ENCODE measurements at places on chromosomes 12 and 14.
A peak's percentile ranks its signal among the peaks of the same experiment; 100 is the strongest.

DNA sequence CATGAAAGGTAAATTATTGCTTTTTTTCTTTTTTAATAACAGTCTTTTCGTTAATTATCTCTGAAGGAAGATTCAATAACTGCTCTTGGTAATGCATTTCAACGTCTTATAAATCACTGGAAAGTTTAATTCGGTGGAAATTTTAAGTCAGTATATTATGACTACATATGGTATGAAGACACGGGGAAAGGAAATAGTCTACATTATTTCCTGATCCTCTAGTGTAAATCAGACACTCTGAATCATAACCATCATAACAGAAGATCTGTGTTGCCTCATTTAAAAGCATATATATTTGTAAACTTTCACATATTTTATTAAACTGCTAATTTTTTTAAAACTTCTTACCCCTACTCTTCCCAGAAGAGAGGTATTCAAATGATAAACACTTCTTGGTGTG lies 53.7 kb downstream of the EFCAB11 start:
- DNase-seq: no peak

- DNase-seq: no peak
These were observed 28.2 kb downstream of the TTC7B start for GRCh38 chr14:90788031-90788430.

GRCh38 chr12:77943466-77943865 lies 112.8 kb downstream of the NAV3 start:
- DNase-seq: no peak

GRCh38 chr14:96616161-96616721 lies 114.1 kb downstream of the PAPOLA start:
- DNase-seq: no peak

GRCh38 chr12:64296301-64296700 lies 74.2 kb upstream of the KICS2 start:
- DNase-seq: no peak

DNA sequence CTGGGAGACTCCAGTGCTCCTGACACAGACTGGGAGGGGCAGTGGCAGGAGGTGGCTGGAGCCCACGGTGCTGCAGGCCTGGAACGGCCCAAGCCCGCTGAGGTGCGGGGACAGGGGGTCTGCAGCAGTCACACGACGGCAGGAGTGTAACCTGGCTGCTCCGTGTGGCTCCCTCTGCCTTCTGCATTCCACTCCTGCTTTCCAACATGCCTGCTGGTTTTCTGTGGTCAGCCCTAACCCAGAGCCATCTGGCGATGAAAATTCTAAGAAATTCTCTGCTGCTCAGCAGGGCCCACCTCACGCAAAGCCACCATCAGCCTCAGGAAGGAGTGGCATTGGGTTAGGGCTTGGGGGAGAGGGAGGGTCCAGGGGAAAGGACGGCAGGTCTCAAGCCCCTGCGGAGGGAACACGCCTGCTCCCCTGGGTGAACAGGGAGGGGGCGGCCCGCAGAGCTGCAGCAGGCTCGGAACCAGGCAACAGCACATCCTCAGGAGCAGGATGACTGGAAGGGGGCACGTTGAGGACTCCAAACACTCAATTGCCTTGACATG lies 5.0 kb upstream of the FBRSL1 start:
- DNase-seq: no peak

- DNase-seq: peak; percentile 47
These were observed at the start of gene DEGS2 for GRCh38 chr14:100159094-100159864. TSS of gene DEGS2 (minus strand) at chr14:100159645. CDS start at chr14:100159587, 58 bp downstream.

DNA sequence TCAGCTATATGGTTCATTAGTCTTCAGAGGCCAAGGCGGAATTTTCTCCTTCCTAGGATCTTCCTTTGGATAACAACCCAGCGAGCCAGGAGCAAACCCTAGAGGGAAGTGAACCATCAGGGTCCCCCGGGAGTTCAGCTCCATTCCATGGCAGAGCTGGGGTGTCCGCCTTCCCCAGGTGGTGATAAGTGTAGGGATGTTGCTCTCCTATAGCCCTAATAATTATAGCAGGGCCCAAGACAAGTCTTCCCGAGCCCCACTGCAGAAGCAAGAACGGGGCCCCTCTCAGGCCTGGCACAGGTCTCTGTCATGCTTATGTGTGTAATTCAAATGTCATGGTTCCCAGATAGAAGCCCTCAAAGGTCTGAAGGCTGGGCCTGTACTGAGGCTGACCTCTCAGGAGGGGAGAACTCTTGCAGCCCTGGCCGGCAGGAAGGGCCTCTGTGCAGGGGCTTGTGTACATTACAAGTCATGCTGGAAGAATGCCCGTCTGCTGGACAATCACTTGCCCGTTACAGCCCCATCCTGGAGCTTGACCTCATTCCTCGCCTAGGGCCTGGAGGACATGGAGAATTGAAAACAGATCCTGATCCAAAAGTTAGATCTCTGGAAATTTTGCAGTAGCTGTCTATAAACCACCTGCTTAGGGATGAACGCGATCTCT lies 17.3 kb downstream of the LRTM2 start:
- DNase-seq: no peak

DNA sequence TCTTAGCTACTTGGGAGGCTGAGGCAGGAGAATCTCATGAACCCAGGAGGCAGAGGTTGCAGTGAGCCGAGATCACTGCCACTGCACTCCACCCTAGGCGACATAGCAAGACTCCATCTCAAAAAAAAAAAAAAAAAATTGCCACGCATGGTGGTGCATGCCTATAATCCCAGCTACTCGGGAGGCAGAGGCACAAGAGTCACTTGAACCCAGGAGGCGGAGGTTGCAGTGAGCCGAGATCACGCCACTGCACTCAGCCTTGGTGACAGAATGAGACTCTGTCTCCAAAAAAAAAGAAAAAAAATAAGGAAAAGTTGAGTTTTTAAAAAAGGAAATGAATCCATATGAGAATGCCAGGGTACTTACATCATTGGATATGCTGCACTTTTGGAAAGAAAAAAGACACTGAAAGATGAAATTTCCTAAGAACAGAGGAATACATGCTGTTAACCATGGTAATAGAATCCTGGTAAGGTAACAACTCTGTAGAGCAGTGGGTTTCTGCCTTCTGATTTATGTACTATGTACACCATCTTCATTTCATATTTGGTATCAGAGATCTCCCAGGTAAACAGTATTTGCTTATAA lies 222.7 kb downstream of the ERC1 start:
- no peak for DNase-seq

DNA sequence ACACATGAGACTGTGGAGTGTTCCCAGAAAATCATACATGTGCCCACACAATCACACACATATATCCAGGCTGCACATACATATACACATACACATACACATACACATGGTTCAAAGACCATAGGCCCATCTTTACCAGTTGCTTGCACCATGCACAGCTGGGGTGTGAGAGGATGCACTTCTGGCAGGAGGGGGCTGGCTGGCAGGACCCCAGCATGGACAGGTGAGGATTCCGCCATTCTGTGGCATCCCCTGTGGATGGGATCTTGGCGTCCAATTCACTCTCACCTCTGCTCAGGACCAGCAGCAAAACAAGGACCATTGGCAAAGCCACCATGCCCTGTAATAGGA lies 7.0 kb downstream of the ITGB7 start:
- no peak for DNase-seq

GRCh38 chr14:85934886-85935254 lies 404.9 kb downstream of the FLRT2 start:
- peak; percentile 63 for DNase-seq

- no peak for DNase-seq
These were observed 79.7 kb downstream of the DUSP16 start for GRCh38 chr12:12482959-12483358.

DNA sequence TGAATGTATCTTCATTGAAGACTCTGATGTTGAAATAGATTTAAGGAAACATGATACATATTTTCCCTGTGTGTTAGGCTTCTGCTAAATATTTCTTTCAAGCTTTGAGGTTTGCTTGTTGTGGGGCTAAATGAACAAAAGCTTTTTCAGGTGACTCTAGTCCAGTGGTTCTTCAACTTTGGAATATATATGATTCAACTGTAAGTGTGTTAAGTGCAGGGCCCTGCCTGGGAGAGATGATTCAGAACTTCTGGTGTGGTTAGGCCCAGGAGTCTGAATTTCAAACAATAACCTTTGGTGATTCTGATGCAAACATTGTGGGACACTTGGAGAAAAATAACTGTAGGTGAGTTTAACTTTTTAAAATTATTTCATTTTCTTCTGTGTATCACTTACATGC lies 93.0 kb downstream of the TRHDE start:
- DNase-seq: no peak

DNA sequence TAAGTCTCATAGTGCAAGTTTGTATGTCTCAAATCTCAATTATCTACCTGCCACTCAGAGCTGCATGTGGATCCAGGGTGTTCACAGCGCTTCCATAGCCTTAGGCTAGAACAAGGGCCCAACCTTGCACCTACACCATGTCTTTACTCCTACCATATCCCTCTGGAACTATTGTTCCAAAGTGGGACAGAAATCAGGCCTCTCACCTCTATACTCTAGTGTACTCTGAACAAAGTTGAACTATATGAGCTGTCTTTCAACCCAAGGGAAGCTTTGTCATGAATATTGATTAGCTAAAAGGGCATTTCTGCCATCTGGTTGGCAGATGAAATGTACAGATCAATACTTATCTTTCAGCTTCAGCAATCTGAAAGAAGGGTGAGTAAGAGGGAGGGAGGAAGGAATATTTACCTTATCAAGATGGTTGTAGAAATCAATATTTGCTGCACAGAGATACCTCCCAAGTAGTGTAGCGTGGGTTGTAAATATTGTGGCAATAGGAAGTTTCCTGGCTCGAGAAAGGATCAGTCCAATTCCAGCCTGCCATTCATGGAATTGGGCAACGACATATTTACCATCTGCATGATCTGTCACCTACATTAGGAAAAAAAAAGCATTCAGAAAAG lies 30.8 kb downstream of the GYS2 start:
- no peak for DNase-seq

DNA sequence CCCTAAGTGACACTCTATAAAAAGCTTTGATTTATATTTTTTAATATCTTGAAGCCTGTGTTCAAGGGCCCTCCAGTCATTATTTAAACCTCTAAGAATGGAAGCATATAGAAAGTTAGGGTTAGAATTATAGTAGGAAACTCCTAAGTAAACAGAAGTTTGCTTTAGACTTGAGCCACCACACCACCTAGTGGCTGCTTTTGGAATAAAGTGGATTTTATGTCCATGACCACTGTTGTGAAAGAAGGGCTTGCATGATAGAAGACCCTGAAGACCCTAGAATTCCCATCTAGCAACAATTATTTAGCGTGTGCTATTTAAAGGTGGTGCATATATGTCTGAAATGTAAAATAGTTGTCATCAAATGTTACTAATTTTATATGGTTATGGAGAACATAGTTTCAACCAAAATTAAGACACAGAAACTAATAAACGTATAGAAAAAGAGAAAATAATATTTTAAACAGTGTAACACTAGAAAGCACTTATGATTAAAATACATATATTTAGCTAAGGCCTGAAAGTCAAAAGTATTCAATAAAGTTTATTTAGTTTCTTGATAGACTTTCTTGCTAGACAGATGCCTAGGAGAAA lies 21.3 kb downstream of the LRRIQ1 start:
- peak; percentile 35 for DNase-seq

- no peak for DNase-seq
These were observed 326.8 kb downstream of the ALG10 start for GRCh38 chr12:34348836-34349672.

- DNase-seq: no peak
These were observed 274.1 kb downstream of the ADAMTS20 start for GRCh38 chr12:43277651-43278540.

GRCh38 chr14:40629144-40629543 lies 977.5 kb upstream of the LRFN5 start:
- no peak for DNase-seq

GRCh38 chr14:63322897-63323573 lies 4.3 kb upstream of the GPHB5 start:
- no peak for DNase-seq
